ENCODE measurements at places on chromosomes 16 and 17.

- no peak for DNase-seq
Measured at GRCh38 chr16:345772-346171, 6.8 kb downstream of the AXIN1 start.

GRCh38 chr16:85149776-85150175 is 37.5 kb upstream of the CIBAR2 start:
- DNase-seq: no peak

- no peak for DNase-seq
Measured at GRCh38 chr17:39963829-39964228, 1.0 kb downstream of the GSDMA start.

DNA sequence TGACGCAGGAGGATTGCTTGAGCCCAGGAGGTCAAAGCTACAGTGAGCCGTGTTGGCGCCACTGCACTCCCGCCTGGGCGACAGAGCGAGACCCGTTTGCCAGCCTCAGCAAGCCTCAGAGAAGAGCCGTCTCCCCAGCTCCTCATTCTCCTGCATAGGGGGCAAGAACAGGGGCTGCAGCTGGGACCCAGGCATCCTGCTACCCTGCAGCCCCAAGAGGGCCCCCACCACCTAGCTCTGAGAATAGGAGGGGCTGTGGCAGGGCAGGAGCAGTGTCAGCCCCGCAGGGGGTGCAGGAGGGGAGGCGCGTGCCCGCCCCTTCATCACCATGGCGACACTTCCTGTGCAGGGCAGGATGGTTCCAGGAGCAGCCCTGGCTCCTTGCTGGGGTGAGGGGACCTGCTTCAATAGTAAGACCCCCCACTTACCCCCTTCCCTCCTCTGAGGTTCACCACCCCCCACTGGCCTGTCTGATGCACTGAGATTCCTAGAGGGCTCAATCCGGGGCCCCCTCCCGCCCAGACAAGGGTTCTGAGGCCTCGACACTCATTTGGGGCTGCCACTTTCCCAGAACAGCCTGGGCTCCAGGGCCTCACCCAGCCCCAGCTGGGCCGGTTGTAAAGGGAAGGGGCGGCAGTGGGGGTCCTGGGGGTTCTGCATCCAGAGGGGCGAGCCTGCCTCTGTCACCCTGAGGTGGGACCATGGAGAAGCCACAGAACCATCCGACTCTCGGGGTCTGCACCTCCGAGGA is 20.2 kb downstream of the VASN start:
- no peak for DNase-seq

DNA sequence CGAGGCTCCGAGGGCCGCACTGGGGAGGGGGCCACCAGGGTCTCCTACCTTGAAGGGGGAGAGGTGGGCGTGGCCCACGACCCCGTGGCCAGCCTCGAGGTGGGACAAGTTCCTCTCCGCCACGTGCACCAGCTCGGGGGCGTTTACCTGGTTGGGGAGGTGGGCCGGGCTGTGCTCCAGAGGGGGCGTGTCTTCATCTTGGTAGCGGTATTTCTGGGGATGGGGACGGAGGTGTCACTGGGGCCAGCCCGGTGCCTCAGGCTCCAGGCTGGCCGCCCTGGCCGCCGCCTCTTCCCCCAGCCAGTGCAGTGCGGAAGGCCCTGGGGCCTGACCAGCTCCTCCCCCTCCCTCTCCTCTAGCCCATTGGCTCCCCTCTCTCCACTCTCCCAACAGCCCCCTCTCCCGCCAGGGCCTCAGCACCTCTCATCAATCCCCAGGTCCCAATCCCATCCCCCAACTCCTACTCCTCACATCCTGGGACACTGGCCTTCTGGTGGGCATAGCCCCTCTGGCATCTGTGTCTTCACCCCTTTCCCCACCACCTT is 11.5 kb downstream of the DLG4 start:
- no peak for DNase-seq

- DNase-seq: no peak
Measured at GRCh38 chr17:31225831-31226230, 71.2 kb downstream of the OMG start.

DNA sequence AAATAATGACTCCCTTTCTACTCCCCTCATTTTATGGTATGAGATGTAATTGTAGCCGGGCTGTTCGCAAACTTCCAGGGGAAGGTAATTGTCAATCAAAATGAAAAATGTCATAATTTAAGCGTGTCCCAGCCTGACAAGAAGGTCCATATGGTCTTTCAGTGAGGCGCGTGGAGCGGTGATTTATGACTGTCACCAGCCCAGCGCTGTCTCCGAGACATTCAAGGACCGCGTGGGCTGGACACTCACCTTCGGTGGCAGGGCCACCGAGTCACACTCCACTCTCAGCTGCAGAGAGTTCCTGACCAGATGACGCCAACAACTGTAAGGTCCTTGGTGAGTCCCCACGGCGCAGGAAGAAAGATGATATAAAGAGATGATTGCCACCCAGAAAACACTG is 157.7 kb upstream of the TNRC6C start:
- no peak for DNase-seq

DNA sequence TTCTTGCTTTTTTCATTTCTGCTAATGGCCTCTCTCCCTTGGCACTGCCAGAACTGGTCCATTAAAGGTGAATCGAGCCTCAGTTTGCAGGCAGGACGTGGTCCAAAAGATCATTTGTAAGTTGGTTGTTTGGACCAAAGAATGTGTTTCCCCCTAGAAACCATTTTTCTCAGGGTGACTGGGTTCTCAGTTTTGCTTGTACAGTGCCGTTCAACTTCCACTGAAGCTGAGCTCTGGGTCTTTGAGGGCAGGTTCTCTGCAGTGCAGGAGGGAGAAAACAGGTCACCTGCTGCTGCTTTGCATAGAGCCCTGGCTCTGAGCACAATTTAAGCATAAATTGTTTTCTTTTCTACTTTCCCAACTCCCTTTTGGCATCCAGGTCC is 9.0 kb upstream of the AMZ2 start:
- no peak for DNase-seq

- no peak for DNase-seq
Measured at GRCh38 chr17:30103921-30104320, 12.7 kb upstream of the NSRP1 start.

GRCh38 chr17:48577946-48578615 is at the start of gene HOXB4:
TSS of gene HOXB4 (minus strand) at chr17:48578350. CDS start at chr17:48578319, 31 bp downstream.
- no peak for DNase-seq

DNA sequence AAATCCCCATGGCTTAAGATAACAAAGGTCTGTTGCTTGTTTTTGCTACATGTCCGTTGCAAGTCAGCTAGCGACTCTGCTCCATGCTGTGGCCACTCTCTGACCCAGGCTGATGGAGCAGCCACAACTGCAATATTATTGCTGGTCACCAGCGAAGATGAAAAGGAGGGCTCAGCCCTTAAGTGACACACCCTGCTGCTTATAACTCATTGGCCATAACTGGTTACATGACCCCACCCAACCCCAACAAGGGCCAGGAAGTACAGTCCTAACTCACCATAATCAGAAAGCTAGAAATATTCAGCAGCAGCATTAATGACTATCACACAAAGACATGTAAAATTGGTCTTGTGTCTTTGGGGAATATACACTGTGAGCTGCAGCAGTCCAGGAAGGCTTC is 224.3 kb downstream of the SOX9 start:
- no peak for DNase-seq

GRCh38 chr17:41416479-41416878 is 7.9 kb downstream of the KRT37 start:
- DNase-seq: no peak

Data from HFF-Myc (cell line).